Esophagus squamous epithelium (tissue), 5 donors: ENCODE measurements at places on chromosomes 1 and 21.

- H3K4me1 ChIP-seq = no peaks in the 10 kb centered on the region
- no peak overlapping the region for H3K27ac ChIP-seq
- H3K27me3 ChIP-seq = no peaks in the 10 kb centered on the region
- H3K4me3 ChIP-seq = no peak overlapping the region
- H3K36me3 ChIP-seq = no peaks in the 10 kb centered on the region
Observed at GRCh38 chr1:170340308-170340707, 191.7 kb upstream of the GORAB start.

DNA sequence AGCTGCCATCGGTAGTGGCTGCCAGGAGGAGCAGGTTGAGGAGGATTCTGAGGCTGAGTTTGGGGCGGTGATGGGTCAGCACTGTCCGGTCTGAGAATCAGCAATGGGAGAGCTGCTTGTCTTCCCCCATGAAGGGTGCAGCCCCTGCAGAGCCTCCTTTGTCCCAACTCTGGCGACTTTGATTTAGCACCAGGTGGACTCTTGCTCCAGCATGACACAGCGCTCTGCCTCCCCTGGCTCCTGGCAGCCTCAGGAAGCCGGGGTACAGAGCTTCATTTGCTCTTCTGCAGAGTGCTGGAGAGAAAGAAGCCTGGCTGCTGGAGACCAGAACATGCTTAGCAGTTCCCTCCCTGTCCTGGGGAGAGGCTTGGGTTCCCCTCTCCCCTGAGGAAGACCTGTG, 13.3 kb downstream of the ZDHHC18 start:
- no peak for DNase-seq
- peaks cover 17% of the 10 kb centered on the region for H3K4me1 ChIP-seq
- H3K36me3 ChIP-seq = peaks cover 24% of the 10 kb centered on the region
- H3K4me3 ChIP-seq = no peak overlapping the region
- no peaks in the 10 kb centered on the region for H3K27me3 ChIP-seq

GRCh38 chr1:81889166-81889565, 88.4 kb downstream of the ADGRL2 start:
- H3K27me3 ChIP-seq = no peaks in the 10 kb centered on the region
- H3K36me3 ChIP-seq = no peaks in the 10 kb centered on the region
- DNase-seq = no peak
- no peak overlapping the region for H3K27ac ChIP-seq
- H3K4me3 ChIP-seq = no peak overlapping the region

DNA sequence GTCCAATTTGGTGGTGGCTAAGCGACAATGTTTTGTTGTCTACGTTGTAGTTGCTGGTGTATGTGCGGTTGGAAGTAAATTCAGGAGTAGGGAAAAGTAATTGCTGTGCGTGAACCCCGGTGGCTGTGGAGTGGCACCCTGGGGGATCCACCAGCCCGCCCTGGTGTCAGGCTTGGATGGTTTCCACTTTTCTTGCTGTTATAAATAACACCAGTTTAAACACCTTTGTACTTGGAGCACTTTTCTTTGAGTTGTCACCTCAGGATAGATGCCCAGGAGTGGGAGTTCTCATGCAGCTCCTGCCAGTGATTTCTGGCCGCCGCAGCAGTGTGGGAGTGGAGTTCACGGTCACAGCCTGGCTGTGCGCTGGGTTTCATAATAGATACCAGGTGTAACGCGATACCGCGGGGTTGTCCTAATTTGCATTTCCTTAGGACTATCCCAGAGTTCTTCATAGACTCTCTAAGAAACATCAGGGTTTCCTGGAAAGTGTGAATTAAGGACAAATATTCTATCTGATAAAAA, 12.8 kb upstream of the TMEM200B start:
- no peak overlapping the region for H3K4me3 ChIP-seq
- H3K27me3 ChIP-seq = no peaks in the 10 kb centered on the region
- H3K36me3 ChIP-seq = no peaks in the 10 kb centered on the region
- no peak for DNase-seq
- H3K4me1 ChIP-seq = no peaks in the 10 kb centered on the region

- H3K4me3 ChIP-seq = no peak overlapping the region
- no peak for DNase-seq
- no peaks in the 10 kb centered on the region for H3K27me3 ChIP-seq
- H3K36me3 ChIP-seq = no peaks in the 10 kb centered on the region
- H3K4me1 ChIP-seq = no peaks in the 10 kb centered on the region
Observed at GRCh38 chr1:174413632-174414031, 34.1 kb upstream of the GPR52 start.

GRCh38 chr1:44798481-44799365, 1.5 kb upstream of the PLK3 start:
- no peak for DNase-seq
- H3K27me3 ChIP-seq = no peaks in the 10 kb centered on the region
- no peak overlapping the region for H3K4me3 ChIP-seq
- peaks cover 21% of the 10 kb centered on the region for H3K4me1 ChIP-seq

GRCh38 chr1:207503950-207504349, 8.0 kb downstream of the CR1 start:
- H3K36me3 ChIP-seq = no peaks in the 10 kb centered on the region
- no peak for DNase-seq
- H3K27me3 ChIP-seq = peaks cover 51% of the 10 kb centered on the region
- no peaks in the 10 kb centered on the region for H3K4me1 ChIP-seq
- H3K4me3 ChIP-seq = no peak overlapping the region

GRCh38 chr1:26700711-26701110, 4.9 kb downstream of the ARID1A start:
- H3K4me3 ChIP-seq = peak overlapping the region; percentile 25
- H3K4me1 ChIP-seq = peaks cover 55% of the 10 kb centered on the region
- no peak for DNase-seq
- H3K27ac ChIP-seq = peak overlapping the region; percentile 83

- no peak overlapping the region for H3K27ac ChIP-seq
- H3K27me3 ChIP-seq = no peaks in the 10 kb centered on the region
- H3K4me1 ChIP-seq = no peaks in the 10 kb centered on the region
Observed at GRCh38 chr1:169466259-169467230, 19.2 kb downstream of the SLC19A2 start.

DNA sequence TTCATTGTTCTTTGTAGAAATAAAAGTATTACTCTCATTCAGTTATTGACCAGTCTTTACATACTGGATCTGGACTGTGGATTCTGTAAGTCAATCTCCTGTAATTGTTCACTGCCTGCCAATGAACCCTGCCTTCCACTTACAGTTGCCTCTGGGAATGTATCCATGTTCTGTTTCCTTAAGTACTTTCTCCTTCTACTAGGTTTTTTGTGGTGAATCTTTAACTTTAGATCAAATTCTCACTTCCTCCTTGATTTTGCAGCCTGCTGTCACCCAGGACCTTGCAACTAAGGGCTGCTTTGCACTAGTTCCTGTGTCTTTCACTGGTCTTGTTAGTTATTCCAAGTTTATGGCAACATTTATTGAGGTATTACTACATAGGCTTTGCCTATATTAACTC, 28.2 kb upstream of the ANKRD13C start:
- H3K36me3 ChIP-seq = no peaks in the 10 kb centered on the region
- DNase-seq = no peak
- H3K27ac ChIP-seq = no peak overlapping the region
- no peak overlapping the region for H3K4me3 ChIP-seq
- no peaks in the 10 kb centered on the region for H3K4me1 ChIP-seq

DNA sequence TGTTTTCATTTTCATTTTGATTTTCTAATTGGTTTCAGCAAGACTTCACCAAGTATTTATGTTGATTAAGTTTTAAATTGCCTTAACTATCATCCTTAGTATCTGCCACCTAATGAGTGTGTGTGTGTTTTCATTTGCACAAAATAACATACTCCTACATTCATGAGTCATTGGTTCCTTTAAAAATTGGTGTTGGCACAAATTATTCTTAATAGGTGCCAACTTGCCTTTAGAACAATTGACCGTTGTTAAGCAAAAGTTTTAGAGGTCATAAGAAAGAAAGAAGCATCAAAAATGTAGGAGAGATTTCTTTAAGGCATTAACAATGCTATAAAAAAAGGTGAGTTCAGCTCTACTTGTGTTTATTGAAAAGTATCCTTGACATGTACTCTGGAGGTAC, 77.5 kb downstream of the FNBP1L start:
- no peak overlapping the region for H3K27ac ChIP-seq
- H3K36me3 ChIP-seq = no peaks in the 10 kb centered on the region
- H3K4me3 ChIP-seq = no peak overlapping the region
- no peaks in the 10 kb centered on the region for H3K27me3 ChIP-seq
- no peaks in the 10 kb centered on the region for H3K4me1 ChIP-seq

DNA sequence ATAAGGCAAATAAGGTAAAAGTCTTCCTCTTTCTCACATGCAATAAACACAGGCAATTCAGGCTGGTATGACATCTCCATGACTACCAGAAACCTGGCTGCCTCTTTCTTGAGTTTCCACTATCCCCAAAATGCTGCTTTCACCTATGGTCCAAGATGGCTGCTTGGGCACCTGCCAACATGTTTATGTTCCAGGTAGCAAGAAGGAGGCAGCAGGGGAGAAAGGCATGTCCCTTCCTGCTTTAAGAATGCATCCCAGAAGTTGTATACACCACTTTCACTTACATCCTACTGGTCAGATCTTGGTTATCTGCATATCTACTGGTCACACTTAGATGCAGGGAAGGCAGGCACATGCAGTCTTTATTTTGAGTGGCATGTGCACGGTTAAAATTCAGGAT, 19.4 kb upstream of the ACOT11 start:
- no peak overlapping the region for H3K4me3 ChIP-seq
- no peak for DNase-seq
- no peak overlapping the region for H3K27ac ChIP-seq
- H3K36me3 ChIP-seq = no peaks in the 10 kb centered on the region

DNA sequence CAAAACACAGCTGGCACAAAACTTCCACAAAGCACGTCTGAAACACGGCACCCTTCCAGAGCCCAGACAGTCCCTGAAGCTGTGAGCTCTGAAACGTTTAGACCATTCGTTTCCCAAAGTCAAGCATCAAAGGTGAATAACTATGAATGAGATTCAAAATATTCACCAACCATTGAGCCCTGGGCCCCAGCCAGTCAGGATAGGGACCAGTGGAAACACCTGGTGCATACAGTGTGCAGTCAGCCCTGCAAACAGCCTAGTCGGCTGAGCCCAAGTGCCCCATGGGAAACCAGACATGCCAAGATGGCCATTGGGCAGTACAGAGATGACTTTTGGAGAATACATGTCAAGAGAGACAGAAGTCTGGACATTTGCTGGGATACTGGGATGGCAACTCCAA, 90.4 kb upstream of the EDN2 start:
- no peak overlapping the region for H3K27ac ChIP-seq
- no peak for DNase-seq
- peaks cover 5% of the 10 kb centered on the region for H3K36me3 ChIP-seq
- no peaks in the 10 kb centered on the region for H3K27me3 ChIP-seq

GRCh38 chr1:112263453-112263852, 132.6 kb upstream of the CTTNBP2NL start:
- no peak overlapping the region for H3K4me3 ChIP-seq
- peaks cover 41% of the 10 kb centered on the region for H3K4me1 ChIP-seq
- no peaks in the 10 kb centered on the region for H3K36me3 ChIP-seq
- H3K27me3 ChIP-seq = no peaks in the 10 kb centered on the region
- H3K27ac ChIP-seq = no peak overlapping the region

- H3K4me1 ChIP-seq = no peaks in the 10 kb centered on the region
- no peak overlapping the region for H3K4me3 ChIP-seq
- no peaks in the 10 kb centered on the region for H3K27me3 ChIP-seq
- no peak overlapping the region for H3K27ac ChIP-seq
- H3K36me3 ChIP-seq = peaks cover 21% of the 10 kb centered on the region
Observed at GRCh38 chr1:64769482-64769881, 24.6 kb downstream of the RAVER2 start.

DNA sequence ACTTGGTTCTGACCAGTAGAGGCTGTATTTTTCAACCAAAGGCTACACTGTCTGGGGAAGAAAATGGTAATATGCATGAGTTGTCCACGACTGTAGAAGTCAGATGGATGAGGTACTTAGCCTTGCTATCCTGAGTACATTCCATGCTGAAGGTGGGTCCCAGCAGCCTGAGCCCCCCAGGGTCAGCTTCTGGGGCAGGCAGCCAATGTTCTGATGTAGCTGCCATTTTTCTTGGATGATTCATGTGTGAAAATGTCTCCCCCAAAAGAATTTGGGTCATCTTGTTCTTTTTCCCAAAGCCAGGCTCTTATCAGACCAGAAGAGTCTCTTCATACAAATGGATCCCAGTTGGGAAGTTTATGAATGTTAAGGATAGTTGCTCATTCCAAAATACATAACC, 172.2 kb upstream of the UBE2U start:
- no peak for DNase-seq
- no peak overlapping the region for H3K4me3 ChIP-seq
- H3K27ac ChIP-seq = no peak overlapping the region
- H3K4me1 ChIP-seq = no peaks in the 10 kb centered on the region
- no peaks in the 10 kb centered on the region for H3K27me3 ChIP-seq
- no peaks in the 10 kb centered on the region for H3K36me3 ChIP-seq

- H3K4me1 ChIP-seq = no peaks in the 10 kb centered on the region
- no peak overlapping the region for H3K4me3 ChIP-seq
Observed at GRCh38 chr1:41847733-41848132, 71.0 kb downstream of the HIVEP3 start.

- H3K4me3 ChIP-seq = no peak overlapping the region
- no peaks in the 10 kb centered on the region for H3K27me3 ChIP-seq
- no peak for DNase-seq
- H3K27ac ChIP-seq = no peak overlapping the region
- H3K4me1 ChIP-seq = no peaks in the 10 kb centered on the region
Observed at GRCh38 chr1:92817986-92818764, 13.7 kb upstream of the RPL5 start.

GRCh38 chr1:77484334-77484733, 198.1 kb downstream of the ZZZ3 start:
- DNase-seq = no peak
- no peak overlapping the region for H3K27ac ChIP-seq
- no peaks in the 10 kb centered on the region for H3K27me3 ChIP-seq
- no peak overlapping the region for H3K4me3 ChIP-seq
- H3K36me3 ChIP-seq = no peaks in the 10 kb centered on the region
- H3K4me1 ChIP-seq = no peaks in the 10 kb centered on the region

DNA sequence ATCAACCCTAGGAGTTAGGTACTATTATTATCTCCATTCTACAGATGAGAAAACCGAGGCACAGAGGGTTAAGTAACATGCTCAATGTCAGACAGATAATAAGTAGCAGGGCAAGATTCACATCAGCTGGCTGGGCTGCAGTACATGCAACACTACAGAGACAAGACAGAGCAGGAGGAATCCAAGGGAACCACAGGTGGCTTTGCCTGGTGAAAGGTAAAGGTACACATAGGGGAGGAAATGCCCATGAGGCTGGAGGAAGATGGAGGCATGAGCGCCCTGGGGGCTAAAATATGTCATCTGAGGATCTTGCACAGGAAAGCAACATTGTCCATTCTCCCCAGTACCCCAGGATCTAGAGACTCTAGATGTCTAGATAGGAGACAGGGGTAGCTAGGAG, 8.4 kb downstream of the ZBTB21 start:
- H3K4me3 ChIP-seq = no peak overlapping the region
- DNase-seq = no peak
- H3K27ac ChIP-seq = no peak overlapping the region
- H3K27me3 ChIP-seq = no peaks in the 10 kb centered on the region
- H3K4me1 ChIP-seq = no peaks in the 10 kb centered on the region
- H3K36me3 ChIP-seq = peaks cover 24% of the 10 kb centered on the region

- no peaks in the 10 kb centered on the region for H3K27me3 ChIP-seq
- peak overlapping the region; percentile 96 for H3K27ac ChIP-seq
- H3K4me3 ChIP-seq = peak overlapping the region; percentile 11
- DNase-seq = no peak
- H3K36me3 ChIP-seq = no peaks in the 10 kb centered on the region
Observed at GRCh38 chr1:234538062-234538731, 59.2 kb upstream of the TARBP1 start.
